ENCODE measurements at places on chromosomes 6 and 20.

- no peak for DNase-seq
Observed at GRCh38 chr6:132974122-132974521, 159.8 kb downstream of the RPS12 start.

- peak; percentile 37 for DNase-seq
Observed at GRCh38 chr6:11096109-11096508, 2.5 kb downstream of the SMIM13 start.

DNA sequence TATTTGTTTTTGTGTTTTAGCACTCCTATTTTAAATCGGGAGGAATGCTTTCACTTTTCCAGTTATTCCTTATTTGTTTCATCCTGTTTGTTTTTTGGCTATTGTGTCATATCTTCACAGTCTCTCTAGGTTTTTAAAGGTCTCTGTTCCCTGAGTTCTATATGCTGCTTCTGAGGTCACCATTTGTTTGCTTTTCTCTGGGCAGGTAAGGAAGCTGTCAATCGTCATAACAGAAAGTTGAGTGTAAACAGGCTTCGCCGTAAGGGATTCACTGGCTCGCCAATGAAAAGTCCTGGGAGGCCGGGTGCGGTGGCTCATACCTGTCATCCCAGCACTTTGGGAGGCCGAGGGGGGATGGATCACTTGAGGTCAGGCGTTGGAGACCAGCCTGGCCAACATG, 48.7 kb upstream of the RPS6KA2 start:
- no peak for DNase-seq

DNA sequence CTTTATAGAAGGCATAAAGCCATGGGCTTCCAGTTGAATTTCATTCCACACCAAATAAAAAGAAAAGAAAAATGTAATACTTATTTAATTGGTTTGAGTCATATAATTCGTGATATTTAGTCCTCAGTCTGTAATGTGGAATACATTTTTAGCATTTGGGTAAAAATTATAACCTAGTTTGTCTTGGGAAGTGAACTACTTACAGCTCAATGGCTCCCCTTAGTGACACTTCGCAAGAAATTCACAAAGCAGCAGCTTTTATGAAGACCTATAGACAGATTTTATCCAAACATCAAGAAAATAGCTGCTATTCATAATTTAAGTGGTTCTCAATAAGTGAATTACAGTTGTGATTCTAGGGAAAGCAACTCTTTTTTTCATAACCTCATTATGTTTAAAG, 72.1 kb downstream of the RSPO3 start:
- DNase-seq = no peak

- no peak for DNase-seq
Observed at GRCh38 chr20:20691477-20692235, 20.8 kb downstream of the RALGAPA2 start.

DNA sequence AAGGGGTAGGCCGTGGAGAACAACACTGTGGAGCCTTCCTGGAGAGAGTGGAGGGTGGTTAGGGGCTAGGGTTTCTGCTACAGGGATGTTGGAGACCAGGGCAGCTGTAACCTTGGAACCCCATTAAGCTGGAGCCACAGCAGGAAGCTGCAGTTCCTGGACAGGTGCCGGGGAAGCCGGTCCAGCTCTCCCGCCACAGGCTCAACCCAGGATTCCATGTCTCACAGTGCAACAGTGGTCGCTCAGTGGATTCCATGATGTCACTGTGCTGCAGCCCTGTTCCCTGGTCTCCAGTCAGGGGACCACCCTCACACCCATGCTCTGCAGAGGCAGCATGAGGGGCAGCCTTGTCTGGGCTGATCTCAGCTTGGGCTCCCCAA, 264.6 kb upstream of the CDYL start:
- DNase-seq = no peak

- no peak for DNase-seq
Observed at GRCh38 chr6:125558907-125559306, 190.5 kb upstream of the HEY2 start.

DNA sequence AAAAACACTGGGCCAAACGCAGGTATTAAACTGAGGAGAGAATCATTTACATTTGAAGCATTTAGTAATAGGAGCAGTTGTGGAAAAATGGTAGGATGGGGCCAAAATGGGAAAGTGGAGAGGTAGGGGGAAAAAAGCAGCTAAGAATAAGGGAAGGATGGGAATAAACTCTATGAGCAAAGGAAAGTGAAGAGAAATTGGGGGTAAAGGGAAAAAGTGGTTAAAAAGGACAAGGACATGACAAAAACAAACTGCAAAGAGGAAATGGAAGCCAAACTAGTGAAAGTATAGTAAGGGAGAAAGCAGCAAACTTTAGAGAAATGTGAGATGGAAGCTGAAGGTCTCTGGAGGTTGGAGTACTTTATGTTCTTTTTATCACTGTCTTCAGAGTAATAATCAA, 6.2 kb upstream of the ZSCAN16 start:
- DNase-seq = no peak

- DNase-seq = no peak
Observed at GRCh38 chr20:47664068-47664437, 121.2 kb downstream of the SULF2 start.

- DNase-seq = no peak
Observed at GRCh38 chr6:116210750-116211425, 43.0 kb downstream of the TSPYL4 start.

- no peak for DNase-seq
Observed at GRCh38 chr6:124913056-124913455, 49.2 kb upstream of the RNF217 start.

GRCh38 chr20:63958964-63959698, 2.9 kb upstream of the UCKL1 start:
- DNase-seq = no peak

- no peak for DNase-seq
Observed at GRCh38 chr20:20002101-20002998, 14.8 kb upstream of the NAA20 start.

- no peak for DNase-seq
Observed at GRCh38 chr6:98836962-98837944, 2.9 kb downstream of the POU3F2 start.

GRCh38 chr20:47998736-47999135, 213.5 kb upstream of the SULF2 start:
- DNase-seq = no peak

- no peak for DNase-seq
Observed at GRCh38 chr6:47146431-47147174, 104.5 kb upstream of the ADGRF1 start.

GRCh38 chr6:37011656-37012378, 6.4 kb downstream of the FGD2 start:
- no peak for DNase-seq

DNA sequence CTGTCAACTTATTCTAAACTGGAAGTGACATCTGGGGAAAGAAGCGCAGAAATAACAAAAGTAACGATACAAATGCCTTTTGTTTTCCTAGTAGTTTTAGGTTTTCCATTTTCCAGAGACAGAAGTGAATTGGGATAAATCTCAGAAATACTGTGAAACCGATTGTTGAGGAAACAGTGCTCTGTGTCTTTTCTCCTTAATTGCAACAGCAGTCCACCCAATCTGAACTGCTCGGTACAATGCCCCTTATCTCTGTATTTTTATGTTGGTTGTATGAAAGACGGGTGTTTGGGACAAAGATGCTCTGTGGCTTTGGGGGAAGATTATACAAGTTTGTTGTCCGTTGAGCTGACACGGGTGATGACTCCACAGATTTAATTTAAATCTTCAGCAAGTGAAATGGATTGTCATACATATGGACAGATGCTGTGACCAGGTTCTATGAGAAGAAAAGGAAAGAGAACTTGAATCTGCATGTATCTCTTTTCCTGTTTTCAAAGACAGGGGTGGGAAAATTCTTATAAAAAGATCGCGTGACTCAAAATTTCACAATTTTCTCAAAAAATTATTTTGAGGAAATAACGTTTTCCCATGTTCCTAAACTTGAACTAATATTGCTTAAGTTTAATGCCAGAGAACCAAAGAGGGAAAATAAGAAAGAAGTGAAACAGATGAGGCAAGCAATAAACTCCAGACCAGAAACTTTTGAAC, 41.2 kb downstream of the SASH1 start:
- DNase-seq = no peak

DNA sequence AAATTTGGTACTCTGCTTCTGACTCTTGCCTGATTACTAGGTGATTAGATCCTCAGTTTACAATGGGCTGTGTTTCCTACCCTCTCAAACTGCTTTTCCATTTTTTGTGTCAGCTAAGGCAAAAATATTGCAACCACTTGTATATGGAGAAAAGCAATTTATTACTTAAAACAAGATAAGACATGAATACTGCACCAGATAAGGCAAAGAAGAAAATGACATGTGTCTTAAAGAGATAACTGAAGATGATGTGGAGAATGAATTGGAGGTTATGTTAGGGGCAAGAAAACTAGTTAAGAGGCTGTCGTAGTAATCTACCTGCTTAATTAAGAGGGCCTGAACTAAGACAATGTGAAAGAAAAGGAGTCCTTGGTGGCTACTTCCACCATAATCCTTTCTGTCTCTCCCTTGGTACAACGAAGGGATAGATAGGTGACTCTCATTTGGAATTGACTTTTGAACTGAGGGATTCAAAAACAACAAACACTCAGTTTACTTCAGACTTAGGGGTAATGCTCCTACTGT, 16.3 kb upstream of the REV3L start:
- no peak for DNase-seq

DNA sequence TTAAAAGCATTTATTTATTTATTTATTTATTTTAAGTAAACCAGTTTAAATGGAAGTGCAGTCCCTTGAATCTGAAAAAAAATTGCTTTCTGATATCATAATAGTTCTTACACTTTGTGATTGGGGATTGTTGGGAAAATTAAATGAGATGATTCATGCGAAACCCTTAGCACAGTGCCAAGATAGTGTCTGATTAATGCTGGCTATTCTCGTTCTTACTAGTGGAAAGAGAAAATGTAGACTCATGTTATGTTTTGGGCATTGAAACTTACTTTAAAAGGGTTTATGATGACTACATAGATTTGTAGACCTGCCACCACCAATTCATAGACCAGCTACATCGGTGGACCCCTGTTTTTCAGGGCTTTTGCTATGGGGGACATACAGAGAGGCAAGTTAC, 229.2 kb upstream of the ZFP64 start:
- DNase-seq = no peak

GRCh38 chr6:53148684-53149083, at the start of gene GCM1:
GCM1 (minus strand) TSS chr6:53148841; CDS start chr6:53145632, 3,209 bp downstream.
- no peak for DNase-seq

- DNase-seq = no peak
Observed at GRCh38 chr20:12966468-12967085, 42.2 kb upstream of the SPTLC3 start.

- DNase-seq = peak; percentile 38
Observed at GRCh38 chr20:53943522-53944291, 126.7 kb downstream of the BCAS1 start.

DNA sequence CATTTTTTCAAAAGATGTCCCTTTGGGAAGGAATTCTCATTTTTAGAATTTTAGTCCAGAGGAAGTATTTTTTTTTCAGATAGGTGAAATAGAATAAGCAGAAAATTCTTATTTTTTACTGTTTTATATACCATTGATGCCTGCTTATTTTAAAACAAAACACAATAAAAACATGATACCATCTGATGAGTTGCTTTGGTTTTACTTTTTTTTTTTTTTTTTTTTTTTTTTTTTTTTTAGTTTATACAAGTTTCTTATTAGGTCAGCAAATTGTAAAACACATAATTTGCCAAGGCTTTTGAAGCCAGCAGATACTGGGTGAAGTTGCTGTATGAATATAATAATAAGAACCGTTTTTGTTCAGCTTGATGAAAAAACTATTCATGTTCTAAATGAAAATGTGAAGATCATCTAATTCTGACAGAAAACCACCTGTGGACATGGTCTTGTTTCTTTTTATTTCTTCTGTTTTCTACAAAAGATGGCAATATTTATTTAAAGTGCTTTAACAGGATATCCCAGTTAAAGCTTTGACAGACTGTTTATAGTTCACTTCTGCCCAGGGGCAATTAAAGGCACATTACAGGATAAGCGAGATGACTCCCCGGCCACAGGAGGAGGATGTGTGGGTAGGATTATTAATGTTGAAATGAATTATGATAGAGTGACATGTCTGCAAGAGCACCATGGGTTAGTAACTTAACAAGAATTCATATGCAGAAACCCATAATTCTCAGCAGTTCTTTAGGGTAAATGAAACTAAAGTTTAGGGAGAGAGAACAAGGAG, 31.1 kb downstream of the MYB start:
- DNase-seq = no peak

DNA sequence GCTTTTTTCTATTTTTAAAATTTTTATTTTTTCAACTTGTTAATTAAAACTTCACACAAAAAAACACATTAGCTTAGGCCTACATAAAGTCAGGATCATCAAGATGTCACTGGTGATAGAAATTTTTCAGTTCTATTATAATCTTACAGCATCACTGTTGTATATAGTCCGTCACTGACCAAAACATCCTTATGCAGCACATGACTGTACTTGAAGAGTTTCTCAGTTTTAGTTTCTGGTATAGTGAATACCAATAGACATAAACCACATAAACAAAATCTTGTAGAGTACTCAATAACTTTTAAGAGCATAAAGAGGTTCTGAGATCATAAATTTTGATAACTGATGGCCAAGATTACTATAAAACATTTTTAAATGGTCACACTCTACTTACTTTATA, 71.8 kb downstream of the ASCC3 start:
- DNase-seq = no peak

GRCh38 chr6:109014606-109015005, 80.0 kb downstream of the SESN1 start:
- no peak for DNase-seq

DNA sequence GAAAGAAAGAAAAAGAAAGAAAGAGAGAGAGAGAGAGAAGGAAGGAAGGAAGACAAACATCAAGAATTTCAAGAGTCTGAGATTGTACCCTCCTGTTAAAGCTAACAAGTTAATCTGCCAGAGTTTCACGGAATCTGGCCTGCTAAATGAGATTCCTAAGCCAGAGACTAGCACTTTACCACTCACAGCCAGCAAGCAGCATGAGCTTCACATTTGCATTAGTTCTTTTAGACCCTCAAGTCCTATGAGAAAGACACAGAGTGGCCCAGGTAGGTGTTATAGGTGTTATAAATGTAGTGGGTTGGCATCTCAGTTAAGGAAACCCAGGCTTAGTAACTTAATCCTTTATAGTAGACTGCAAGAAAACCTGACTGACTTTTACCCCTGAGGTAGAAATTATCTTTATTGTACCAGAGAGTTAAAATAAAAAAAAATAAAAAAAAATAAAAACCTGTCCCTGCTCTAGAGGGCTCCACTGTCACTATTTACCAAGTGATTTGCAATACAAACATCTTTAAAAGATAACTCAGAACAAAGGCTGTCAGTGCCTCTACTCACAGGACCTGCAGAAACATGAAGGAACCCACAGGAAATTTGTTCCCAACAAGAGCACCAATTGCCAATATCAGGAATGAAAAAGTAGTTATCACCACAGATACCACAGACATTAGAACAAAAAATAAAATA, 9.7 kb upstream of the IBTK start:
- no peak for DNase-seq

- DNase-seq = no peak
Observed at GRCh38 chr6:134936931-134937330, 13.0 kb downstream of the ALDH8A1 start.

GRCh38 chr6:139330826-139331500, 39.2 kb upstream of the TXLNB start:
- no peak for DNase-seq
